ENCODE measurements at places on chromosomes 13 and 19.

- no peak for DNase-seq
Measured at GRCh38 chr13:35501661-35502235, 25.3 kb upstream of the MAB21L1 start.

GRCh38 chr19:29299416-29300380, 86.7 kb upstream of the UQCRFS1 start:
- DNase-seq, result no peak

DNA sequence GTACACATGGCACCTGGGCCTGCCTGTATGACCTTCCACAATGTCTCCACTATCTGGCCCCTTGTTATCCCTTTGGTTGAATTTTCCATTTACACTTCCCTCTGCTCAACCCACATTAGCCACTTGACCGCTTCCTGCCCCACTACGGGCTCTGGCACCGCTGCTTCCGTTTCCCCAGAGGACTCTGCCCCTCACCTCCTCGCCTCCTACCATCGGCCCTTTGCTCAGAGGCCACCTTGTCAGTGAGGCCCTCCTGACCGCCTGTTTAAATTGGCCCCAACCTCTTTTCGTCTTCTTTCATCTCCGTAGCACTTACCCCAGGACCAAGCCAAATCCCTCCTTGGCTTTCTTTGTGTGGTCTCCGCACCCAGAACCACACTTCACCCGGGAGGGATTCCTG, 47.4 kb downstream of the SOX1 start:
- no peak for DNase-seq

DNA sequence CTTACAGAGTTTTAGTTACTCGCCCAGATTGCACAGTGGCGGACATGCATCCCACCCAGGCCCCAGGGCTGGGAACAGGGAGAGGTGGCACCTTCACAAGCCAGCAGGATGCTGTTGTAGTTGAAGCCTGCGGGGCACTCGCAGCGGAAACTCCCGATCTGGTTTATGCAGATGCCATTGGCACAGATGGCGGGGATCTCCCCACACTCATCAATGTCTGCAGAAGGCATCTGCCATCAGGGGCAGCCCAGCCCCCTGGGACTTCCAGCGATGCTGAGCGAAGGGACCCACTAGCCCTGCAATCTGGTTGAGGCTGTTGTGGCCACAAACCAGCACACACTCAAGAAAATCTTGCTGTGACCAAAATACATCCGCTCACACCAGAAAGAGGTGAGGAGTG, 44.6 kb downstream of the CCL25 start:
- DNase-seq, result no peak

- no peak for DNase-seq
Measured at GRCh38 chr19:40745402-40745780, 4.9 kb downstream of the ACTMAP start.

GRCh38 chr13:73922493-73923393, 211.5 kb downstream of the KLF12 start:
- DNase-seq, result no peak

DNA sequence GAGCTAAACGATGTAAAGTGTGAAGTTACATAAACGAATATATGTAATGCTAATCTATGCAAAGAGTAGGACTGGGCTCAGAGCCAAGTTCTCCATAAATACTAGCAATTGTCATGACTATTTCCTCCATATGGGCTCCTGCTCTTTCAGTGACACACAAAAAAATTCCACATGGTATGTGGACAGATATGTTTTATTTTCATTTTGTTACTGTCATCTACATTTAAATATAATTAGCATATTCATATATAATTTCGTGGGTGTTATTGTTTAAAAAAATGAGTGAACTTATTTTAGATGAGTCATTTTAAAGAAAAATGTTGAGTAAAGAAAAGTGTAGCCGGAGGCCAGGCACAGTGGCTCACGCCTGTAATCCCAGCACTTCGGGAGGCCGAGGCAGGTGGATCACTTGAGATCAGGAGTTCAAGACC, 5.0 kb upstream of the IGSF23 start:
- DNase-seq, result no peak

GRCh38 chr13:41851351-41851750, 109.6 kb downstream of the VWA8 start:
- no peak for DNase-seq
